ENCODE measurements at places on chromosomes 5 and 9.

DNA sequence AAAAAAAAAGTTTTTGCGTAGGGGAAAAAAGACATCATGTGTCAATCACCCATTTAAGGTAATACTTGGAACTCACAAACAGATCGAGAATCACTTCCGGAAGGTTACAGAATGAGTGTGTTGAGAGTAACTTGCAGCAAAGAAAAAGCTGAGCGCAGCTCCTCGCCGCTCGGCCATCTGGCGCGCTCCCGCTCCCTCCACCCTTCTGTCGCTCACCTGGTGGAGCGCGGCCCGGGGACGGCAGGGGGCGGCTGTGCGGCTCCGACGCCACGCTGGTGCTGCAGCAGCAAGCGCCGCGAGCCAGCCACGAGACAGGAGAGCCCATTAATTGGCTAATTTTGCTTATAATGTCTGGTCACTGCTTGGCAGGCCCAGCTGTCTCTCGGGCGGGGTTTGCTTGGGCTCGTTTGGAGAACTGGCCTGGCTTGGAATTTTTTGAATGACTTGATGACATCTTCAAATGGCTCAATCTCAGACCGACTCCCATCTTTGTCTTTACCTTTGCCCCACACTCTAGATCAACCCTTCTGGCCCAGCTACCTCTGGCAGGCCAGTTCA, 601.8 kb downstream of the CCDC171 start:
- peak overlapping the region; percentile 9 for H3K27ac ChIP-seq
- DNase-seq, result peak; percentile 24
- H3K27me3 ChIP-seq, result peaks cover 9% of the 10 kb centered on the region
- no peaks in the 10 kb centered on the region for H3K36me3 ChIP-seq
- peaks cover 9% of the 10 kb centered on the region for H3K4me1 ChIP-seq
- H3K4me3 ChIP-seq, result peak overlapping the region; percentile 38

GRCh38 chr9:97773723-97774122, 76.6 kb upstream of the XPA start:
- H3K27ac ChIP-seq, result no peak overlapping the region
- no peaks in the 10 kb centered on the region for H3K36me3 ChIP-seq
- H3K4me3 ChIP-seq, result no peak overlapping the region
- peaks cover 26% of the 10 kb centered on the region for H3K27me3 ChIP-seq

DNA sequence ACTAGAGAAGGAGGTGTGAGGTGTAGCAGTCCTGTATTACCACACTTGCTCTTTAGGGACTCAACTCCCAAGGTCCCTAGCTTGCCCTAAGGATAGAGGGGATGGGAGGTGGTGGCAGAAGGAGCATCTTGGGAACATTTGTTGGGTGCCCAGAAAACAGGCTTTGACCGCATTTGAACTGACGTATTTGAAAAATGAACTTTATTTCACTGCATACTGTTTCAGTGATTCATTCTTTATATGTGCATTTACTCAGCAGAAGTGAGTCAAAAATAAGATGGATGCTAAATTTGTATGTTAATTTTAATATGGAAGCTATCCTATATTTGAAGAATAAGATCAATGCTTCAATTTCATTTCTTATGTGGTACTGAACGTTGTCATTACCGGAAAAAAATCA, 18.7 kb downstream of the DMRT3 start:
- H3K4me1 ChIP-seq, result peaks cover 10% of the 10 kb centered on the region
- H3K36me3 ChIP-seq, result no peaks in the 10 kb centered on the region
- H3K27me3 ChIP-seq, result peaks cover 13% of the 10 kb centered on the region
- H3K4me3 ChIP-seq, result no peak overlapping the region

DNA sequence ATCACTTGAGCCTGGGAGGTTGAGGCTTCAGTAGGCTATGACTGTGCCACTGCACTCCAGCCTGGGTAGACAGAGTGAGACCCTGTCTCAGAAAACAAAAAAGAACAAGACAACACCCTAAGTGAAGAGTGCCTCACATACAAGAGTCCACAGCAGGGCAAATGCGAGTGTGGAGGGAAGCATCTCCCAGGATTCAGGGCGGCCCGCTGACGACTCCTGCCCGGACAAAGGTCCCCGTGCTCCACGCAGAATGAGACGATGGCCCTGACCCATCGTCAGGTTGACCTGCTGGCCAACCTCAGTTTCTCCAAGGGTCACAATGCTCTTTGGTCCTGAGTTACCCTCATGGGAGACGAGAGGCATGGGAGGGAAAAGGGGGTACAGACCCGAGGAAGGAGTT, 18.3 kb downstream of the MRNIP start:
- H3K27ac ChIP-seq, result no peak overlapping the region
- peaks cover 15% of the 10 kb centered on the region for H3K4me1 ChIP-seq
- DNase-seq, result no peak
- H3K4me3 ChIP-seq, result no peak overlapping the region
- no peaks in the 10 kb centered on the region for H3K27me3 ChIP-seq

DNA sequence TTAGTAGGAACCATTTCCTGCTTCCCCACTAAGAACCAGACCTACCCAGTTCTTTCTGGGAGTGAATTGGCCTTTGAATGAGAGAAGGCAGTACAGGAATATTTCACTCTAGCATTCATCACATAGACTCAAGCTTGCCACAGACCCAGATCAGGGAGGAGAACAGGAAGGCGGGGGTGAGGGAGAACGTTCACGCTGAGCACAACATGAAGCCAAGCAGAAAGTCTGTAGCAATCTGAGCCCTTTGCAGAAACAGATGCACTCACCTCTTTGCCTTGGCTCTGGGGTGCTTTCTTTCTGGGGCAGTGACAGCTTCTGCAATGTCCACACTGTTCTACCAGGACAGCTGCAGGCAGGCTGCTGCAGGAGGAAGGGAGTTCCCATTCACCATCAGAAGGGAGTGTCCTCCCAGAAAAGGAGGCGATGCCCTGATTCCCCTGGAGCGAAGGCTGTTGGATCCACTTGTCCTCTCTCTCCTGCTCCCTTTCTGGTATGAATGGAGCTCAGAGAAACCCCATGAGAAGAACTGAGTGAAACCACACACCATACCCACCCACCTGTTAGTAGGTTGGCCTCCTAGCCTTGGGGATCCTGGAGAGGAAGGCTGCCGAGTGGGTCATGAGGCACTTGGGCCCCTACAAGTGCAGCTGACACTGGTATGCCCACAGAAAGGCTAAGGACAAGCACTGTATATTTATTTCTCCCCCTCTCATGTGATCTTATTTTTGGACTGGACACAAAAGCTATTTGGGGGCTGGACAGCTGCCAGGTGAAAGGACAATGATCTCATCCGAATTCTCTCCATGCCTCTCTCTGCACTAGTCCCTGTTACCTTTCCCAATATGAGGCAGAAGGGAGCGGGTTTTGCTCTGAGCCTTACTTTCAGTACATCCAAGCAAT, 11.7 kb upstream of the FGF1 start:
- H3K4me1 ChIP-seq, result peaks cover 3% of the 10 kb centered on the region
- H3K36me3 ChIP-seq, result no peaks in the 10 kb centered on the region
- H3K27ac ChIP-seq, result no peak overlapping the region

DNA sequence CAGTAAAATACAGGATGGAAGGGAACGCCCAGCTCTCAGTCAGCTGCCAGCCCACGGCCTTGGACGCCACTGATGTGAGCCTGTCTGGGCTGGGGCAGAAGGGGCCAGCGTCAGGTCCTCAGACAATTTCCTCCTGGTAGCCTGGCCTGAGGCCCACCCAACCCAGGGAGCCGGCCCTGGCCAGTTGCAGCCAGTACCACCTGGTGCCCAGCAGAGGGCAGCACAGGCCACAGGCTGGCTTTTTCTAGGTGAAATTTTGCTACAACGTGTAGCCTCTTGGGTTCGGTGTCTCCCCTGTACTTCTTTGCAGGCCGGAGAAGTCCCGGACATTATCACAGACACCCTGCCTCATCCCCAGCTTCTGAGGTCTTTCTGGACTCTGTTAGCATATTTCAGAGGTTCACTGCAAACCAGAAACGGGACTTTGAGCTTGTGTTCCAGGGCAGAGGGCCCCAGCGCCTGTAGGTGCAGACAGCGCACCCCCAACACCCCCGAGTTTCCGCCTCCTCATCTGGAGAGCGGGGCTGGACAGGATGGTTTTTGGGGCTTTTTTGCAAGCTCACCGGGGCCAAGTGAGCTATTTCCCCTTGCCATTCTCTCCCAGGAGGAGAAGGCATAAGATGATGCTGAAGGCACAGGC, 45.9 kb upstream of the KCNMB1 start:
- peak; percentile 27 for DNase-seq
- H3K4me1 ChIP-seq, result no peaks in the 10 kb centered on the region
- H3K27me3 ChIP-seq, result peaks cover 5% of the 10 kb centered on the region

All from activated T-helper 2 cell treated with anti-CD3 and anti-CD28 coated beads, Interferon-gamma antibody, Interleukin-2, Interleukin-4, amounts not matched to agents 10 μg/mL and 5 μg/mL and 100 μg/mL, durations not matched to agents 14 hours and 24 hours and 36 hours (primary cell).